ENCODE measurements at places on chromosomes 13 and 19.

- no peak for DNase-seq
Observed at GRCh38 chr19:33799476-33799875, 2.8 kb downstream of the KCTD15 start.

GRCh38 chr19:39737891-39738290 is at the start of gene CLC:
TSS of gene CLC (minus strand) at chr19:39738029. CDS start at chr19:39737952, 77 bp downstream.
- no peak for DNase-seq

DNA sequence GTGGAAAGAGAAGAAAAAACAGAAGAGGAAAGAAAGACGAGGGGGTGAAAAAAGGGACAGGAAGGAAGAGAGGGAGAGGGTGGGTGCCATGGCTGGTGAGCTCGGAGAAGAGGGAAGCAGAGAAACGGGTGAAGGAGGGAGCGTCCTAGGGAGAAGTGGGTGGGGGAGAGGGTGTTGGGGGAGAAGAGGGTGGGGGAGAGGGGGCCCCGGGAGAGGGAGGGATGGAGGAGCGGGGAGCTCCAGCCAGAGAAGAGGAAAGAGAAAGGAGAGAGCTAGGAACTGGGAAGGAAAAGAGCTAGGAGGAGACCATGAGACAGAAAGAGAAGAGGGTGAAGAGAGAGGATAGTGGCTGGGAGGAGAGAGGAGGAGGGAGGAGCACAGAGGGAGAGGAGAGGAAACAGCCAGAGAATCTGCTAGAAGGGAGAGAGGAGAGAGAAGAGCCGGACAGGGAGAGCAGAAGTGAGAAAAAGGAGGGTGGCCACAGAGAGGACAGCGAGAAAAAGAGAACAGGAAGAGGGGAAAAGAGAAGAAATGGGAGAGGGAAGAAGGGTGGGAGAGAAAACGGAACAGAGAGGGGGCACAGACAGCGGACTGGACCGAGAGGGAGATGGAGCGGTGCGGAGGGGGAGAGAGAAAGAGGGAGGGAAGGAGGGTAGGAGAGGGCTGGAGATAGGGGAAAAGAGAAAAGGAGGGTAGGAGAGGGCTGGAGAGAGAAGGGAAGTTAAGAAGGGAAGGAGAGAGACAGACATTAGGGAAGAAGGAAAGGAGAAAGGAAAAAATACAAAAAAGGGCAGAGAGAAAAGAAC is 11.9 kb upstream of the GARIN5A start:
- DNase-seq = no peak

DNA sequence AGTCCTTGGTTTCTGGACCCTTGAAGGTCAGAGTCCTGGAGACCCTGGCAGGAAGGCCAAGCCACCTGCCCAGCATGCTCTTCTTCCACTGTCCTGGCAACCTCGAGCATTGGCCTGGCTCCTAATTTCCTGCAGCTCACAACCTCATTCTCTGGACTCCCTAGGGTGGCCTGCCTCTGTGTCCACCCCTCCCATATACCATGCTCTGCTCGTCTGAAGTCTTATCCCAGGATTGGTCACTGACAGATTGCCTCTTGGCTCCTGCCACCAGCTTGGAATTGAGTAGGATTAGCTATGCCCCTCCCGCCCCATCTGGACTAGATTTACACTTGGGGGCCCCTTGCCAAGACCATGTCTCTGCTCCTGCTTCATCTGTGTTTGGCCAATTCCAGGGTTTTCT is 17.1 kb upstream of the WASF3 start:
- no peak for DNase-seq

- no peak for DNase-seq
Observed at GRCh38 chr19:35124098-35125060, 8.8 kb downstream of the FXYD3 start.

GRCh38 chr13:37495046-37495445 is 103.5 kb downstream of the POSTN start:
- no peak for DNase-seq

- DNase-seq = no peak
Observed at GRCh38 chr19:7681340-7682174, 924 bp downstream of the TRAPPC5 start.

DNA sequence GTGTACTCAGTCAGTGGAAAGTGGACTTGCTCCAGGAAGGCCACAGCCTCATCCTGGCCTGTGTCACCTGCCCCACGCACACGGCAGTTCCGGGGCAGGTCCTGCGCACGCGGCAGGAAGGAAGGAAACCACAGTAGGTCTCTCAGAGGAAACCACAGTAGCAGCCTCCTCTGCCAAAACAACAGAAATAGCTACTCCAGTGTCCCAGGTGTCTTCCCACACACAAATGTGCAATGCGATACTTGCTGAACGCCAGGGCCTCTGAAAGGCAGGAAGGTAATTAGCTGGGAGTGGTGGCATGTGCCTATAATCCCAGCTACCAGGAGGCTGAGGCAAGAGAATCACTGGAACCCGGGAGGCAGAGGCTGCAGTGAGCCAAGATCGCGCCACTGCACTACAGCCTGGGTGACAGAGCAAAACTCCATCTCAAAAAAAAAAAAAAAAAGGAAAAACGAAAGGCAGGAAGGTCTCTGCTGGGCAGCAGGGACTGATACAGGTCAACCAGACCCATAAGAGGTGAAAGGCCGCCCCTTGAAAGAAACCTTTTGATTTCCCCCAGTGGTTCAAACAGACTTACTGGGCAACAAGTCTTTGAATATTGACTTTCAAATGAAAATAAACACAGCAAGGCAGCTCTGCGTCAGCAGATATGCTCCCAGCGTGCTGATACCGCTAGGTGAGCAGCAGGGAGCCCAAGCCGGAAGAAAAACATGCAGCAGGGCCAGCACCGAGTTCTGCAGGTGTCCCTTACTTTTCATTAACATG is 49.5 kb downstream of the CRYL1 start:
- DNase-seq = no peak

GRCh38 chr13:99285432-99286182 is 21.6 kb downstream of the GPR183 start:
- no peak for DNase-seq

DNA sequence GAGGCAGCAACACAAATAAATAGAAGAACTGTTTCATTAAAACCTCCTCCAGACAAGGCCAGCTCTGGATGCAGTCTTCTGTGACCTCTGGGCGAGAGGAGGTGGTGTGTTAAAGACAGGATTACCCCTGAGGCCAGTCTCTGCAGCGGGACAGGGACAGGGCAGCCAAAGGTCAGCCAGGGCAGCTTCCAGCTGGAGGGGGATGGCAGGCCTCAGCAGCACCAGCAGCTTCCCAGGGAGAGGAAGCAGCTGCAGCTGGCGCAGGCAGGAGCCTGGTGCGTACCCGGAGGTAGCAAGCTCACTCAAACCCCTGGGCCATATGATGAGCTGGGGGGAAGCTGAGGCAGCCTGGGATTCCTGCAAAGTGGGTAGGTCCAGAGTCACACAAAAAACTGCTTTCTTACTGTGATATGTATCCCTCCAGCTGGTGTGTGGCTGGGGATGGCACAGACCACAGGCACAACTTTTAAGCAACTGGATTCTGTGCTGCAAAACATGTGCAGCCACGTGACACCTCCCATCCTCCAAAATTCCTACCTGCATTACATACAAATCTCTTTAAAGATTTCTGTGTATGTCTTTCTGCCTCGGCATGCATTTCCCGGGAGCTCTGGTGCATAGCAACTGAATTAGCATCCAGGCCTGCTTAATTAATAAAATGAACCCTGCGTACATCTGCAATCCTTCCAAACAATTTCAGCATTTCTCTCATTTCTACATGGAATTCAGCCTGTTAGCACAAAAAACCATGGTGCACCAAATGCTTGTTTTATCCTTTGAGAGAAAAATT is 238.3 kb upstream of the MAB21L1 start:
- no peak for DNase-seq

GRCh38 chr13:26473571-26474230 is 83.8 kb upstream of the WASF3 start:
- peak; percentile 74 for DNase-seq

DNA sequence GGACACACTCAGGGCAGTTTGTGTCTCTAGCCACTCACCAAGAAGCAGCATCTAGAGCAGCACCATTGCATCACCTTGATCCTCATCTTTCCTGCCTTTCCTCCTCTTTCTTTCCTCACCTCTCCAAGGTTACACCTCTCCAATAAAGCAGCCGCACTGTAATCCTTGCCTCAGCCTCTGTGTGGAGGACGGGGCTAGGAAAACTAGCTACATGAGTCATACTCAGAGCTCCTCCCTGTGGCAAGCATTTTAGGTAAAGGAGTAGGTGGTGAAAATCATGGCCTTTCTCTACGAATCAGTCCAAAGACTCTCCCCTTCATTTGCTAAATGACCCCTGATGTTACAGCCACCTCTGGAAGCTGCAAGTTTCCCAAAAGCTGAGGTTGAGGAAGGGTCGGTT is 108.9 kb downstream of the DNAJC15 start:
- DNase-seq = peak; percentile 12

- DNase-seq = no peak
Observed at GRCh38 chr19:54606230-54606629, 12.8 kb downstream of the LILRA1 start.

GRCh38 chr13:94419304-94419924 is 60.1 kb downstream of the DCT start:
- no peak for DNase-seq

DNA sequence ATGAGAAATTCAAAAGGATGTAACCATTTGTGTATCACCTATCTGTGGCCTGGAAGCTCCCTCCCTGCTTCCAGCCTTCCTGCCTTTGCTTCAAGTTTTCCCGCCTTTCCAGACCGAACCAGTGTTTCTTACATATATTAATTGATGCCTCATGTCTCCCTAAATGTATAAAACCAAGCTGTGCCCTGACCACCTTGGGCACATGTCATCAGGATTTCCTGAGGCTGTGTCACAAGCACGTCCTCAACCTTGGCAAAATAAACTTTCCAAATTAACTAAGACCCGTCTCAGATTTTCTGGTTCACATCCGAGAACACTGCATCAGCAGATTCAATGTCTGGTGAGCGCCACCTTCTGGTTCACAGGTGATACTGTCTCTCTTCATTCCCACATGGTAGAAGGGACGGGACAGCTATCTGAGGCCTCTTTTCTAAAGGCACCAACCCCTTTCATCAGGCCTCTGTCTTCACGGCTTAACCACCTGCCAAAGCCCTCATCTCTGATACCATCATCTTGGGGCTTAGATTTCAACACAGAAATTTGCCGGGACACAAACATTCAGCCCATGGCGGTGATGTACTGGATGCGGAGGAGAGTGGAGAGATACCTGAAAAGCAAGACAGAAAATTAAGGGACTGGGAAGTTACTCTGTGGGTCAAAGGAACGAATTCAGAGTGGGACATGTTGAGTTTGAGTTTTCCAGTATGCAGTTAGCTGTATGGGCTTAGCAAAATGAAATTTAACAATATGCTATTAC is 58.7 kb upstream of the PABPC3 start:
- DNase-seq = peak; percentile 47

- no peak for DNase-seq
Observed at GRCh38 chr13:94411747-94412146, 67.7 kb downstream of the DCT start.

DNA sequence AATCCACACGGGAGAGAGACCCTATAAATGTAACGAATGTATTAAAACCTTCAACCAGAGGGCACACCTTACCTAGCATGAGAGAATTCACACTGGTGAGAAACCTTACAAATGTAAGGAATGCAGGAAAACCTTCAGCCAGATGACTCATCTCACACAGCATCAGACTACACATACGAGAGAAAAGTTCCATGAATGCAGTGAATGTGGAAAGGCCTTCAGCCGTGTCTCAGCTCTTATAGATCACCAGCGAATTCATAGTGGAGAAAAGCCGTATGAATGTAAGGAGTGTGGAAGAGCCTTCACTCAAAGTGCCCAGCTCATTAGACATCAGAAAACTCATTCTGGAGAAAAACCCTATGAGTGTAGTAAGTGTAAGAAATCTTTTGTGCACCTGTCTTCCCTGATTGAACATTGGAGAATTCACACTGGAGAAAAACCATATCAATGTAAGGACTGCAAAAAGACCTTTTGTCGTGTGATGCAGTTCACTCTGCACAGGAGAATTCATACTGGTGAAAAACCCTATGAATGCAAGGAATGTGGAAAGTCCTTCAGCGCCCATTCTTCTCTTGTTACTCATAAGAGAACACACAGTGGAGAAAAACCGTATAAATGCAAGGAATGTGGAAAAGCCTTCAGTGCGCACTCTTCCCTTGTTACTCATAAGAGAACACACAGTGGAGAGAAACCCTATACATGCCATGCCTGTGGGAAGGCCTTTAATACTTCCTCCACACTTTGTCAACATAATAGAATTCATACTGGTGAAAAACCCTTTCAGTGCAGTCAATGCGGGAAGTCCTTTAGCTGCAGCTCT is 16.0 kb downstream of the ZNF582 start:
- DNase-seq = no peak

GRCh38 chr13:42985312-42986175 is 6.5 kb downstream of the EPSTI1 start:
- no peak for DNase-seq

DNA sequence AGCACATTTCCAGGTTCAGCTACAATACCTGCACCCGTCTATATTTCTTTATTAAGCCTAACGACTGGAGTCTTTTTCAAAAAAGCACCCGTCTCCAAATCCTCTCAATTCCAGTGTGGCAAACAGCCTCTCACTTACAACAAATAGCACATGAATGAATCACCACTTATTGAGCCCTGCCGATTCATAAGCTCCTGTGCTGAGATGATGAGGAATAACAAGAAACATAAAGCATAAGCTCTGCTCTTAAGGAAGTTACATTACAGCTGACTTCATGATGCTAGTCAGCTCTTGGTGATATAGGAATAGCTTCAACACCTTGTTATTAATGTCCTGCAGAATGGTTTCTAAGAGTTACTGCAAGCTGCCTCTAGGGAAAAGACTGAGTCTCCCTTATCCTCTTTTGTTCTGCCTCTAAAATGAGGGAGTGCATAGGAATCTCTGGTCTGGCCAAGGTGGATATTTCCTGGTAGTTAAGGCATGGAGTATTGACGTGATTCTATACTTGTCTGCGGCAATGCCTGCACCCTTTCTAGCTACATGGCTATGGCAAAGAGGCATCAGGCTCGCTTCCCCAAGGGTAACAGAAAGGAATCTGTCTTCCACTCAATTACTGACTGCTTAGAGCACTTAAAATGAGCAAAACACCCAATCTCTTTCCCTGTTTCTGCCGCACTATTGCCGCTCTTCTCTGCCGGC is 195.7 kb downstream of the KLF12 start:
- DNase-seq = no peak

GRCh38 chr13:21837841-21838551 is 167.1 kb downstream of the FGF9 start:
- DNase-seq = peak; percentile 39

DNA sequence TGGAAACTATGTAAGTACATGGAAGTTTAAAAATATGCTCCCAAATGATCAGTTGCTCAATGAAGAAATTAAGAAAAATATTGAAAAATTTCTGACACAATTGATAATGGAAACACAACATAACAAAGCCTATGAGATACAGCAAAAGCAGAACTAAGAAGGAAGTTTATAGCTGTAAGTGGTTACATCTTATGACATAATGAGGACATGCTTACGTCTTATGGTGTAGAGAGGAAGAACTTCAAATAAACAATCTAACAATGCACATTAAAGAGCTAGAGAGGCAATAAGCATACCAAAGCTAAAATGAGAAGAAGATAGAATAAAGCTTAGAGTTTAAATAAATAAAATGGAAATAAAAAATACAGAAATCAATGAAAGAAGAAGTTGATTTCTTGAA is 50.0 kb upstream of the CEACAM21 start:
- no peak for DNase-seq

- no peak for DNase-seq
Observed at GRCh38 chr13:74230984-74231501, 96.8 kb upstream of the KLF12 start.

GRCh38 chr13:66137384-66137783 is 1092.8 kb downstream of the PCDH9 start:
- no peak for DNase-seq

All from NCI-H1092 (cell line).